Fibroblast of lung (primary cell): ENCODE measurements at places on chromosomes 6 and 20. TPM values are rescaled to one million over a fixed set of nuclear protein-coding genes. Genes with fewer than 3 reads are reported as not detected.

NRSN1 gene
- not detected in 2 replicates for total RNA-seq

PRPH2 gene
- 5.1 and 8.6 TPM in 2 replicates for total RNA-seq

TMEM170B gene
- 3.6 and 4.5 TPM in 2 replicates for total RNA-seq

RRAGD gene
- 1.8 TPM in 2 replicates for total RNA-seq

GPSM3 gene
- 1.3 and 2.3 TPM in 2 replicates for total RNA-seq

EYA4 gene
- 23.9 and 38.0 TPM in 2 replicates for total RNA-seq

CCHCR1 gene
- total RNA-seq, result 19.0 and 19.3 TPM in 2 replicates

CTAGE9 gene
- total RNA-seq, result not detected in 2 replicates

MYLK4 gene
- 0.26 and 0.33 TPM in 2 replicates for total RNA-seq

TRIM10 gene
- not detected in 2 replicates for total RNA-seq

TBX18 gene
- 0.33 and 0.77 TPM in 2 replicates for total RNA-seq

R3HDML gene
- not detected in 2 replicates for total RNA-seq

GMDS gene
- 8.5 and 12.7 TPM in 2 replicates for total RNA-seq

LPA gene
- not detected in 2 replicates for total RNA-seq

VPS16 gene
- 46.1 and 48.5 TPM in 2 replicates for total RNA-seq

PAK5 gene
- total RNA-seq, result not detected in 2 replicates

CTCFL gene
- not detected in 2 replicates for total RNA-seq

TBC1D32 gene
- 11.6 and 21.0 TPM in 2 replicates for total RNA-seq

BTNL2 gene
- total RNA-seq, result not detected in 2 replicates

MEI4 gene
- total RNA-seq, result not detected in 2 replicates

GLP1R gene
- not detected in 2 replicates for total RNA-seq

UBD gene
- not detected in 2 replicates for total RNA-seq

GRIK2 gene
- under 0.01 and 0.33 TPM in 2 replicates for total RNA-seq

SLC35B3 gene
- 18.2 and 19.0 TPM in 2 replicates for total RNA-seq

HLA-DRB1 gene
- total RNA-seq, result under 0.01 and 0.26 TPM in 2 replicates

EPB41L1 gene
- 10.3 and 17.0 TPM in 2 replicates for total RNA-seq

CCDC28A gene
- total RNA-seq, result 20.3 and 22.0 TPM in 2 replicates

RFX6 gene
- total RNA-seq, result not detected in 2 replicates

FUCA2 gene
- total RNA-seq, result 53.7 and 60.8 TPM in 2 replicates

NMBR gene
- total RNA-seq, result under 0.01 TPM in 1 of 2 replicates, not detected in the other

POM121L2 gene
- not detected in 2 replicates for total RNA-seq

PRSS35 gene
- total RNA-seq, result 5.1 and 6.8 TPM in 2 replicates

MRPL18 gene
- total RNA-seq, result 80.4 and 82.7 TPM in 2 replicates

THBS2 gene
- total RNA-seq, result 269 and 473 TPM in 2 replicates

CFAP61 gene
- total RNA-seq, result 0.26 TPM in 1 of 2 replicates, not detected in the other

GCNT2 gene
- 0.77 and 2.1 TPM in 2 replicates for total RNA-seq

MRPS18B gene
- 76.8 and 85.5 TPM in 2 replicates for total RNA-seq

PNRC1 gene
- total RNA-seq, result 65.1 and 73.7 TPM in 2 replicates

THBD gene
- 1.5 and 8.4 TPM in 2 replicates for total RNA-seq

C6orf15 gene
- total RNA-seq, result not detected in 2 replicates

SLC2A10 gene
- 42.1 and 47.2 TPM in 2 replicates for total RNA-seq

SAPCD1 gene
- total RNA-seq, result 0.26 and 0.50 TPM in 2 replicates

SLC22A23 gene
- total RNA-seq, result 3.0 and 5.1 TPM in 2 replicates

SEL1L2 gene
- total RNA-seq, result not detected in 2 replicates
